ENCODE measurements at places on chromosomes 13 and 19.

- DNase-seq = no peak
These were observed 18.7 kb upstream of the ATXN8OS start for GRCh38 chr13:70088926-70089325.

GRCh38 chr13:31943591-31943990 is 88.0 kb upstream of the FRY start:
- no peak for DNase-seq

- DNase-seq = no peak
These were observed 177.1 kb upstream of the RFC3 start for GRCh38 chr13:33640832-33641231.

DNA sequence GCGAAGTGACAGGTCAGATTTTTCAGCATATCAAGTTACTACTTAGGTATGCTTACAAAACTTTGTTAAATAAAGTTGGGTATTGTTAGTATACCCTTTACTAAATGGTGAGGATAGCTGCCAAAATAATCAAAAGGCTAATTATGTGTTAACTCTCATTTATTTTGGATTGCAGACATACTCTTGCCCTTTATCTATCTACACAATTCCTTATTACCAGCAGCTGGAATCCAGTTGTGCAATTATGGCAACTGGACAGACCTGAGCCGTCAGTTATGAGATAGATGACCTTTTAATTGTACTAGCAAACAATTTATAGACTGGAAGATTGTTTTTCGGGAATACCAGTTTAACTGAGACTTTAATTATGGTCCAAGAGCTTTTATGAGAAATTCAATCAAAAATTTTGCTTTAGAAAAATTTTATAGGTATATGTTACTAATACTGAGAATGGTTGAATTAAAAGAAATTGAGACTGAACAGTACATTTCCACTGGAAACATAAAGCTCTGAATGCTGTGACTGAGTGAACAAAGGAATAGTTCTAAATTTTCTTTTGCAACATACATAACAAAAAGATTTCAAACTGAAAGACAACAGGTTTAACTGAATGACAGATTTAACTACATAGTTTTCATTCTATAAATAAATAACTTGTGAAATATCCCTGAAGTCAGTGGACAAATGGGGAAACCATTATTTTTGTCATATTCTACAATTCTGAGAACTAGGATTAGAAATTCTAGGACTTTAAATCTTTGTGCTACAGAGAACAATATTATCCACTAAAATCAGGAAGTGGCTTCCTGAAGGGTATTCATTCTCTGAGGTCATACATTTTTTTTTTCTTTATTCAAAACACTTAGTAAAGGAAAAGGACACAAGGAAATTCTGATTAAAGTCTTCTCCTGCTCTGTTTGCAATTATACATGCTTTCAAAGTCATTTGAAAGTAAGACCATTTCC is 97.4 kb downstream of the ZC3H13 start:
- DNase-seq = no peak

DNA sequence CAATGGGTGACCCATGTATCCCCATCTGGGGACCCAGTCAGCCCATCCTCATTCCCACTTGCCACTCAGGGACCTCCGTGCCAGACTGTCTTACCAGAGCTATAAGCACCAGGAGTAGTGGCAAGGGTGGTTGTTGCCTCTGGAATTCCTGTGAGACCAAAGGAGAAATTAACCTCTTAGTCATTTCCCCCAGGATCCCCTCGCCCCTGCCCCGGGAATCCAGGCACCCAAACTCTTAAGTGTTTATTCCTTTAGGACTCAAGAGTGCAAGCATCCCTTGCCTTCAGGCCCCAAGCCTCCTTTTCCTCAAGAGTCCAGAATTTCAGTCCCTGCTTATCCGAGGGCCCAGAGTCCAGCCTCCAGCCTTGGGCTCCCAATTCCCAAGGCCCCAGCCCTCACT is 9.2 kb downstream of the NTN5 start:
- no peak for DNase-seq

DNA sequence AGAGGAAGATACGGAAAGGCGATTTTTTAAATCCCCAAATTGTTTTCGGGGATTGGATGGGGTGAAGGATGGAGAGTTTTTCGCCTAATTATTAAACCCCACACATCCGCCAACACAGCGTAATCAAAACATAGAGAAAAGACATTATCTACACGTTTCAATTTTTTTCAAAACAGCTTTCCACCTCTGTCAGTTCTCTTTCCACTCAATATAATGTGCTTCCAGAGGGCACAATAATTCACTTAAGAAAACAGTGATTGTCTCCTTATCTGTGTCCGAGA is 435 bp upstream of the OBI1 start:
- DNase-seq = no peak

- DNase-seq = no peak
These were observed 221.6 kb downstream of the NBEA start for GRCh38 chr13:35163674-35164073.

DNA sequence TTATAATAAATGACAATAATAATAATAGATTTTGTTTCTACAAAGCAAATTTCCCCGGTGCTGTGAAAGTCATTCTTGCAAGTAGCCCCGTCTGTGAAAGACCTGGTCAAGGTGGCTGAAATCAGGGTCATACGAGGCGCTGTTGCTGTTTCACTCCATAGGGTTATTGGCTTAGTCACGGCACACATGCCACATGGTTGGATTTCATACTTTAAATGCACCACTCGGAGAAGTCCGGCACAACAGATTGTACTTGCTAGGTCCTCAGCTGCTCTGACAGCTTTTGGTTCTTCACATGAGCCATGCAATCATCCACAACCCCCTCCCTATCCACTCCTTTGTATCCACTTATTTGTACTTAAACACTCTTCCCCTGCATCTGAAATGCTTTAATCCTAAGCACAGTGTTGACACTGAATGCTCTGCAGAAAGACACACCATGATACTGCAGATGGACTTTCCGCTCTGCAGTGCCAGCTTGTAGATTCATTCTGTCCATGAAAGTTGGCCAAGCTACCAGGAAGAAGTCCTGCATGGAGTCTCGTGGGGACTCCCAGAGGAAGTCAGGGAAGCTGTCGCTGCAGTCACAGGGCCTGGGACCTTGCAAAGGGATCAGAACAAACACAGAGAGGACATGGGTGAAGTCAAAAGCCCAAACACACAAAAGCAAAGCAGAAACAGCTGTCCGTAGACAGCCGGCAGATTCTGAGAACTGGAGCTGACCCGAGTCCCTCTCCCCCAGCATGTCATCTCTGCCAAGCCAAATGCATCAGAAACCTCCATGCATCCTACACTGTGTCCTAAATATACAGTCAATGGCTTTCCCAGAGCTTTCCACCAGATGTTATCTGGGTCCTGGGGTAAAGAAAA is 124.6 kb downstream of the COL4A2 start:
- DNase-seq = no peak

- DNase-seq = no peak
These were observed 204.3 kb downstream of the EFNB2 start for GRCh38 chr13:106331116-106331515.

DNA sequence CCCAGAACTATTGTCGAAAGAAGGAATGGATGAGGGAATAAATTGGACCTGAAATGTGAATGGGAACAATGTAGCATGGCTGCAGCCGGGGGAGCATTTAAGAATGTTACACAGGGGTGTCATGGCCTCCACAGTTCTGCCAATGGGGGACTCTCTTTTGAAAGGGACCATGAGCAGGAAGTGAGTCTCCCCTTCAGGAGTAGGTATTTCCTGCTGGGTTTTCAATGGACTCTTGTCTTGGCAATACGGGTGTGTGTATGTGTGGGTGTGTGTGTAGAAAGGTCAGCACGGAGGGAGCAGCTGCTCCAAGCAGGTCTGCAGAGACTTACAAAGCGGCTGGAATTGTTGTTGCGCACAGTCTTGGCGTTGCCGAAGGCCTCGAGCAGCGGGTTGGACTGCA is 24.4 kb downstream of the MYO1F start:
- peak; percentile 31 for DNase-seq

GRCh38 chr13:44052780-44053184 is 173.1 kb downstream of the LACC1 start:
- no peak for DNase-seq
